ENCODE measurements at places on chromosomes 7 and 10. TPM values are rescaled to one million over a fixed set of nuclear protein-coding genes. Genes with fewer than 3 reads are reported as not detected.

The RADIL gene
- 0.40 TPM for total RNA-seq

The PDK4 gene
- total RNA-seq, result 77.4 TPM

The ADAM8 gene
- 7.4 TPM for total RNA-seq

DNA sequence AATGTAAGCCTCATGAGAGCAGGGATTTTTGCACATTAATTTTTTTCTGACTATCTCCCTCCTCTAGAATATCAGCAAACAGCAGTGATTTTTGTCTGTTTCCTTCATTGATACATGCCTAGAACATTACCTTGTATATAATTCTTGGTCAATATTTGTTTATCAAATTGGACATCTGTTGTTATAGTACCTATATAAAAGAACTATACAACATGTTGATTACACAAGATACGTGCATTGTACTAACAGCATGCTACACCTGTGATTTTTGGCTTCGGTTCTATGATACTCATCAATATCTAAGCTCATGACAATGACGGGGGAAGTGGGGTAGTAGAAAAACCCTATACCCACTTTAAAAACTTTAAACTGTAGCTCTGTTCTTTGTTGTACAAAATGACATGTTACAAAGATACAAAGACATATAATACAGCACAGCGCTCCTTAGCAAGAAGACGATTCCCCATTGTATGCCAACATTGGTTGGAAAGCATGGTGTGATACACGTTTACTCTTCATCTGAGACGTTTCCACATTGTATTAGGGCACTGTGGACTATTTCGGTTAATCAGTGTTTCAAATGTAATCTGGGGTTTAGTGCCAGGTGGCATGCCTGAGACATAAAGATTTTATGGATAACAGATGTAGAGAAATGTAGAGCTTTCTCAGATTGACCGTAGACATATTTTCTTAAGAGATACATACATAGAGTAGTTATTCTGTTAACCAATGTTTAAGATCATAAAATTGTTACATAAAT, 70.5 kb upstream of the FOXP2 start:
- no peak for DNase-seq

DNA sequence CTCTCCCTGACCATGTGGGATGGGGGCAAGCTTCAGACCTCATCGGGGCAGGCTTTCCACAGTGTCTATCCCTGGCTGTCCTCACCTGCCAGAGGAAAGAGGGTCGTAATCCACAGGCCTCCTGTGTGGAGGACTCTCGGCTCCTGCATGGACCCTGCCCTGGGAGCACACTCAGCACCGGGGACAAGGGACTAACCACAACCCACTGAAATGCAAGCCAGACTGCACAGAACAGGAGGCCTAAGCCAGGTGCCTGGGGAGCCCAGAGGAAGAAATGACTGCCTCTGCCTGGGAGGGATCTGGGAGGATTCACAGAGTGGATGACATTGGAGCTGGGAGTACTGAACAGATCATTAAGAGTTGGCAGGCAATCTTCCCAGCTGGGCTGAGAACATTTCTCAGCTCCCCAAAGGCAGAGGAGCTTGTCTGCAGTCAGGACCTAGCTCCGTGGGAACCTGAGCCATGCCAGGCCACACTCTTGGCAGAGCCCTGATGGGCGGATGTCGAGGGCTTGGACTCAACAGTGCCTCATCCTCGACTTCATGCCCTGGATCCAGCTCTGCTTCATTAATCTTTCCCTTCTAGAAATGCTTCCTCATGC, 213.4 kb downstream of the USP6NL start:
- DNase-seq, result no peak

- no peak for DNase-seq
Measured at GRCh38 chr10:98582363-98582762, 135.6 kb upstream of the HPS1 start.
